Tibial nerve (tissue), 4 donors: ENCODE measurements at places on chromosomes 16 and 17. TPM values are rescaled to one million over a fixed set of nuclear protein-coding genes. Genes with fewer than 3 reads are reported as not detected.

DNA sequence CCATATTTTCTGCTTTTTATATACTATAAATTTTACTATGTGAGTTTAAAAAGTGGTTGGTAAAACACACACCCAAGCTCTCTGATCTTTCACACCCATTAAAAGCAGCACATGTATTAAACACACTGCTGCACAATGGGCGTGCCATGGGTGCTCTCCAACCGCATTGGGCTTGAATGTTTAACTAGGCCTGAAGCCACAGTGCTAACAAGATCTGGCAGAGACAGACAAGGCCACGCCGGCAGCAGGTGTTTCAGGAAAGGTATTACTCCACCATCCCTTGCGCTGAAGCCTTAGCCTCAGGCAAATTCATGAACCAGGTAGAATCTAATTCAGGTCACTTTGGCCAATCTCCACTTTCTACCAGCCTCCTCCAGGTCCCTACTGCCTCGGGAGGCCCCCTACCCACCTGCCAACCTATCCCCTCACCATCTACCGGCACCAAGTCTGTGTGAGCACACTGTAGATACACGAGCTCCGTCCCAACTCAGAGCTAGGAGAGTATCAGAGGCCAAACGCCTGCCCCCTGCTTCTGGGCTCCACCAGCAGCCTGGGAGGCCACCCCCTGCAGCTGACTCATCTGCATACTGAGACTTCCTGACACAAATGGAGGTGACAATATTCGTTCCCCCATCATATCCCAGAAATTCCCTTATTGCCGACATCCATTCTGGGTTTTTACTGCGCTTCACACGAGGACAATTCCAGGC, 95.0 kb downstream of the ADCY9 start:
- DNase-seq, result no peak
- H3K27me3 ChIP-seq, result no peaks in the 10 kb centered on the region
- H3K27ac ChIP-seq, result no peak overlapping the region
- H3K36me3 ChIP-seq, result no peaks in the 10 kb centered on the region
- H3K4me3 ChIP-seq, result no peak overlapping the region

The KRT31 gene
- not detected for total RNA-seq

GRCh38 chr16:57314161-57314785, 29.8 kb upstream of the PLLP start:
- H3K36me3 ChIP-seq, result no peaks in the 10 kb centered on the region
- no peak overlapping the region for H3K27ac ChIP-seq
- no peak overlapping the region for H3K4me3 ChIP-seq
- peaks cover 24% of the 10 kb centered on the region for H3K4me1 ChIP-seq

DNA sequence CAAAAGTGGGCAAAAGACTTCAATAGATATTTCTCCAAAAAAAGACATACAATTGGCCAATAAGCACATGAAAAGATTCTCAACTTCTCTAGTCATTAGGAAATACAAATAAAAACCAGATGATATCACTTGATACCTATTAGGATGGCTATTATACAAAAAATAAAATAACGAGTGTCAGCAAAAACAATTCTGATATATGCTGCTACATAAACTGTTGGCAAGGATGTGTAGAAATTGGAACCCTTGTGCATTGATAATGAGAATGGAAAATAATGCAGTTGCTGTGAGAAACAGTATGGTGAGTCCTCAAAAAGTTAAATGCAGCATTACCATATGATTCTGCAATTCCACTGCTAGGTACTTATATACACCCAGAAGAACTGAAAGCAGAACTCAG, 80.6 kb downstream of the BRIP1 start:
- H3K27me3 ChIP-seq, result no peaks in the 10 kb centered on the region
- H3K4me3 ChIP-seq, result no peak overlapping the region
- H3K4me1 ChIP-seq, result no peaks in the 10 kb centered on the region
- DNase-seq, result no peak

- no peak overlapping the region for H3K27ac ChIP-seq
- H3K36me3 ChIP-seq, result peaks cover 9% of the 10 kb centered on the region
- H3K4me1 ChIP-seq, result no peaks in the 10 kb centered on the region
- no peak for DNase-seq
Observed at GRCh38 chr16:85785927-85786326, 13.4 kb downstream of the EMC8 start.

DNA sequence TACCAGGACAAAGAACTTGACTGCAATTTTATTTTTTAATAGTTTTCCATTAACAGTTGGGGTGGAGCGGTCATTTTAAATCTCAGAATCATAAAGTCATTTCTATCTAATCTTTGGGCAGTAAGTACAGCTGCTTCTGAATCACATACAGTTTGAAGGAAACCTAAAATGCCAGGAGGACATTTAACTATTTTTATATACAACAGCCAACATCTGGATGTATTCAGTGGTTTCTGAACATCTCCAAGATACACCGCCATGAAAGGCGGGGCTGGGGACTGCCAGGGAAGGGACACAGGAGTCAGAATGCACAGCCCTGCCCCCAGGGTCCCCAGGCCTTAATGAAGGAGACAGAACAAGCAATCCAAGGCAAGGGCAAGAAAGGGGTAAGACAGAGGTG, 392.3 kb downstream of the SLC39A11 start:
- no peaks in the 10 kb centered on the region for H3K27me3 ChIP-seq
- H3K27ac ChIP-seq, result peak overlapping the region; percentile 79
- no peak for DNase-seq
- H3K4me1 ChIP-seq, result no peaks in the 10 kb centered on the region

- no peak overlapping the region for H3K4me3 ChIP-seq
- H3K36me3 ChIP-seq, result no peaks in the 10 kb centered on the region
- no peaks in the 10 kb centered on the region for H3K4me1 ChIP-seq
- peaks cover 52% of the 10 kb centered on the region for H3K27me3 ChIP-seq
- DNase-seq, result no peak
- no peak overlapping the region for H3K27ac ChIP-seq
Observed at GRCh38 chr17:79258843-79259242, 184.2 kb downstream of the ENGASE start.

DNA sequence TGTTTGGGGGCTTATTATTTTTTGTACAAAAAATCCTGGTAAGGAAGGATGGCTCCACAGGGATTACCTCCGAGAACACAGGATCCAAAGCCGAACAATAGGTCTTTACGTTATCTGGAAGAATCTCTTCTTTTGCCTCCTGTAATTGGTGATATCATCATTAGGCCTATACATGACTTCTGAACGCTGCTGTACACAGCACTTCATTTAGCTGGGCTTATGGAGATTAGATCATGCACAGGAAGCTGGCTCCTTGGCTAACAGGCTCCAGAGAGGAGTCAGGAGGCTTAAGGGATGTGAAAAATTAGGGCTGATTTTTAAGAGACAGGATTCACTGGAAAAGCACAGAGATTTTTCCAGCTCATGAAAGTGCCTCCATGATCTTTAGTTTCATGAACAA, 54.7 kb downstream of the TANGO6 start:
- no peak for DNase-seq
- H3K4me1 ChIP-seq, result no peaks in the 10 kb centered on the region
- no peak overlapping the region for H3K27ac ChIP-seq
- no peaks in the 10 kb centered on the region for H3K27me3 ChIP-seq
- peaks cover 18% of the 10 kb centered on the region for H3K36me3 ChIP-seq
- H3K4me3 ChIP-seq, result no peak overlapping the region

The PRSS36 gene
- 12.2 TPM for total RNA-seq

DNA sequence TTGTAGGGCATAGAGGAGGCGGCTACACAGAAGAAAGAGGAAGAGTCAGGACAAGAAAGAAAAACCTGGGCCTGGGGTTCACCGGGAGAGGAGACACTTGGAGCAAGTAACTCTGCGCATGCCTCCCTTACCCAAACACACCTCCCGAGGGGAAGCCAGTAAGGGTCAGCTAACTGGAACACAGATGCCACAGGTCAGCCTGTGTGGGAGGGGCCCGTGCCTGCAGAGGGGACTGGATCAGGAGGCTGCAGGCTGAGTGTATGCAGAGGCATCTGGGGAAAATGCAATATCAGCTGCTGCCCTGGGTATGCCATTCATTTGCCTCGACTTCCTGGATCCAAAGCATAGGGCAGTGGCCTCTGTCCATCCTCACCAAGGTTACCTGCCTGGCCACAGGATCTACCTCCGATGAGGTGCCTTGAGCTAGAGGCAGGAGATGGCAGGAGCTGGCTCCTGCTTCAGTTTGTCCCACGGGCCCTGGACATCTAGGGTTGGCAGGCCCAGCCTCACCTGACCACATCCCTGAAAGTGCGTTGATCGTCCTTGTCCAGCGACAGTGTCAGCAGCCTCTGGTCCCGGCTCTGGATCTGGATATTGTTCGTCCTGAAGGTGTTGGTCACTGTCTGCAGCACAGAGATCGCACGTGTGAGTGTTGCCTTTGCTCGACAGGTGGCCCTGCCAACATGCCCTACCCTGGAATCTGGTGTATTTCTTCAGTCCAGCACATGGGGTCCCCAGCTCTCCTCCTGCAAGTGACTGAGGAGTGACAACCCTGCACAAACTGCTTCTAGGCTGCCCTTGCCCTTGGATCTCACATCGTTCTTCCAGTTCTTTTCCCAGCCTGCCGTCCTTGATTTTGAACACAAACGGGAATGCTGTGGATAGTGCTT, 4.6 kb upstream of the MFSD6L start:
- H3K36me3 ChIP-seq, result no peaks in the 10 kb centered on the region
- peaks cover 11% of the 10 kb centered on the region for H3K27me3 ChIP-seq
- no peaks in the 10 kb centered on the region for H3K4me1 ChIP-seq
- no peak for DNase-seq
- H3K27ac ChIP-seq, result no peak overlapping the region
- H3K4me3 ChIP-seq, result no peak overlapping the region

- DNase-seq, result peak; percentile 62
- H3K36me3 ChIP-seq, result peaks cover 35% of the 10 kb centered on the region
- peak overlapping the region; percentile 94 for H3K27ac ChIP-seq
- H3K4me1 ChIP-seq, result peaks cover 25% of the 10 kb centered on the region
- H3K27me3 ChIP-seq, result no peaks in the 10 kb centered on the region
Observed at GRCh38 chr16:30121741-30122571, 1.1 kb downstream of the MAPK3 start.

GRCh38 chr16:58049232-58050185, 24.0 kb downstream of the MMP15 start:
- no peaks in the 10 kb centered on the region for H3K36me3 ChIP-seq
- H3K4me1 ChIP-seq, result peaks cover 29% of the 10 kb centered on the region
- H3K27ac ChIP-seq, result no peak overlapping the region
- no peak for DNase-seq

- H3K4me3 ChIP-seq, result no peak overlapping the region
- no peak overlapping the region for H3K27ac ChIP-seq
- H3K27me3 ChIP-seq, result no peaks in the 10 kb centered on the region
- H3K36me3 ChIP-seq, result no peaks in the 10 kb centered on the region
- H3K4me1 ChIP-seq, result no peaks in the 10 kb centered on the region
Observed at GRCh38 chr16:4556580-4556979, 440 bp downstream of the C16orf96 start.

The KCNJ16 gene
- 36.2 TPM for total RNA-seq

DNA sequence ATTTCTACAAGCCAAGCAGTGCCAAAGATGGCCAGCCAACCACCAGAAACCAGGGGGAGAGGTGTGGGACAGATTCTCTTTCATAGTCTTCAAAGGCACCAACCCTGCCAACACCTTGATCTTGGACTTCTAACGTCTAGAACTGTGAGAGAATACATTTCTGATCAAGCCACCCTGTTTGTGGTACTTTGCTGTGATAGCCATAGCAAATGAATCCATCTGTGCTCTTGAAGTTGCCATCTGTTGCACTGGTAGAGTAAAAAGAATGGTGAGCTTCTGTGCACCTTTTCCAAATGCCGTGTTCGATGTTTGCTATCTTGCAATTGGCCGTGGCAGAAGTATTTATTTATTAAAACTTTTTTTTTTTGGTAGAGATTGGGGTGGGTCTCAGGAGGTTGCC, 16.7 kb upstream of the ADGRG1 start:
- H3K4me3 ChIP-seq, result no peak overlapping the region
- H3K4me1 ChIP-seq, result no peaks in the 10 kb centered on the region
- H3K27ac ChIP-seq, result no peak overlapping the region
- no peak for DNase-seq
- H3K27me3 ChIP-seq, result no peaks in the 10 kb centered on the region
- H3K36me3 ChIP-seq, result no peaks in the 10 kb centered on the region

The TMEM106A gene
- 11.9 TPM for total RNA-seq

DNA sequence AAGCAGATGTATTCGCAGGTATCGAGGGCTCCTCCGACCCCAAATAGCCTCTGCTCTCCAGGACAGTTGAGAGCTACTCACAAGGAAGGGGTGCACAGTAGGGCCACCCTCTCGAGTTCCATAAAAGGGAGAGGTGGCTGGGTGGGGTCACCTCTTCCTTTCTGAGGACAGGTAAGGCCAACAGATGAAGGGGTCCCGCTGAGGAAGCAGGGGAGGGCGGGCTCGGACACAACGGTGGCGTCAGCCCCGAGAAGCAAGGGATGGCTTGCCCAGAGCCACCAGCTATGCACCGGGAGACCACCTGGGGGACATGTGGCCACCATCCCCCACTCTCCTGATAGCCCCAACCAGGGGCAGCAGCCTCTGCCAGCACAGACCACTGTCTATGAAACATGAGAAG, 15.1 kb upstream of the CYTH1 start:
- no peaks in the 10 kb centered on the region for H3K36me3 ChIP-seq
- H3K4me3 ChIP-seq, result no peak overlapping the region
- no peaks in the 10 kb centered on the region for H3K27me3 ChIP-seq

The CCL4L2 gene
- not detected for total RNA-seq

The CPNE7 gene
- total RNA-seq, result 10.0 TPM

DNA sequence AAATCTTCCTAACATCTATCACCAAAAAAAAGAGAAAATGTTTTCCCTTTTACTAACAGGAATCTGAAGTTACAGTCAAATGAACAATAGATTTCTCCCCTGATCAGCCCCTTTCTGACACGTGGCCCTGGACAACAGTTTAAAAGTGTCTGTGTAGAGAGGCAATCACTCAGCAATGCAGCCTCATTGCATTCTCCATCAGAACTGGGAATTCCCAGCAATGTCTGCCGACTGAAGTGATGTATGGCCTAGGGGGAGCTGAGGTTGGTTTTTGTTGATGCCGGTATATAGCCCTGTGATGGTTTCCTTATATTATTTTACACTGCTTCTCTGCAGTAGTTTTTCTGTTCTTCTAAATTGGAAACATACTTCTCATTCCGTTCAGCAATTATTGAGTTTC, 904.3 kb upstream of the CDH8 start:
- H3K27me3 ChIP-seq, result no peaks in the 10 kb centered on the region
- H3K4me1 ChIP-seq, result no peaks in the 10 kb centered on the region
